ENCODE measurements at places on chromosomes 7 and 10. TPM values are rescaled to one million over a fixed set of nuclear protein-coding genes. Genes with fewer than 3 reads are reported as not detected.

The SHTN1 gene
- total RNA-seq, result 36.5 TPM

The SLC13A1 gene
- not detected for total RNA-seq

The MNX1 gene
- not detected for total RNA-seq

The NEUROD6 gene
- total RNA-seq, result not detected

The WDR86 gene
- not detected for total RNA-seq

The MAT1A gene
- not detected for total RNA-seq

The MYOZ1 gene
- total RNA-seq, result not detected

The RELN gene
- 0.15 TPM for total RNA-seq

The ZNF789 gene
- total RNA-seq, result 21.6 TPM

The TIAL1 gene
- total RNA-seq, result 150 TPM

The MRLN gene
- total RNA-seq, result not detected

The ADRA2A gene
- not detected for total RNA-seq

The CUEDC2 gene
- 62.6 TPM for total RNA-seq

The OPN1SW gene
- total RNA-seq, result not detected

The NUTM2D gene
- total RNA-seq, result 1.6 TPM

The OIT3 gene
- total RNA-seq, result not detected

The CYP2C9 gene
- not detected for total RNA-seq

The EEPD1 gene
- total RNA-seq, result 0.23 TPM

The ASAH2B gene
- 6.5 TPM for total RNA-seq

The STEAP2 gene
- total RNA-seq, result 4.2 TPM

Measured in endothelial cell of umbilical vein (primary cell).